ENCODE measurements at places on chromosomes 12 and 14.

GRCh38 chr12:76872415-76872814 is 6.4 kb downstream of the CSRP2 start:
- no peak for DNase-seq

GRCh38 chr14:69260190-69260860 is 367 bp downstream of the GALNT16 start:
- DNase-seq, result peak; percentile 34

DNA sequence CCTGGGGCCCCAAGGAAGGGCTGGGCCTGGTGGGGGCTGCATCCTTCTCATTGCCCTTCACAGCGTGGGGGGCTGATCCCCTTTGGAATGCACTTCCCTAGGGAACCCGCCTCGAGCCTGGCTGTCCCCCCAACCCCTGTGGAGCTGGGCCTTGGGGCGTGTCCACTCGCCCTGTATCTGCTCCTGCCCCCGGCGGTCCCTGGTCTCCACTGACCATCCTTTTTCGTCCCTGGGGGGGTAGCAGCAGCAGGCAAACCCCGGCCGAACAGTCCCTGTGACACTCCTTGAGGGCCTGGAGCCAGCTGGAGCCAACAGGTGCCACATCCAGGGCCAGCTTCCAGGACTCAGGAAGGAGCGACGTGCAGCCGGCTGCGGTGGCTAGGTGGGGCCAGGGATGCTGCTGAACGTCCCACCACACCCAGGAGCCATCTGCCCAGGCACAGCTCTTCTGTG is 9.4 kb upstream of the GPR132 start:
- DNase-seq, result no peak

GRCh38 chr12:108257004-108257403 is 82.1 kb downstream of the CMKLR1 start:
- DNase-seq, result no peak

- DNase-seq, result no peak
Measured at GRCh38 chr14:31933716-31934115, 143.4 kb upstream of the ARHGAP5 start.

- no peak for DNase-seq
Measured at GRCh38 chr14:70955543-70956480, 48.6 kb downstream of the PCNX1 start.
